HL-60 (cell line): ENCODE measurements at places on chromosomes 11 and 22.

DNA sequence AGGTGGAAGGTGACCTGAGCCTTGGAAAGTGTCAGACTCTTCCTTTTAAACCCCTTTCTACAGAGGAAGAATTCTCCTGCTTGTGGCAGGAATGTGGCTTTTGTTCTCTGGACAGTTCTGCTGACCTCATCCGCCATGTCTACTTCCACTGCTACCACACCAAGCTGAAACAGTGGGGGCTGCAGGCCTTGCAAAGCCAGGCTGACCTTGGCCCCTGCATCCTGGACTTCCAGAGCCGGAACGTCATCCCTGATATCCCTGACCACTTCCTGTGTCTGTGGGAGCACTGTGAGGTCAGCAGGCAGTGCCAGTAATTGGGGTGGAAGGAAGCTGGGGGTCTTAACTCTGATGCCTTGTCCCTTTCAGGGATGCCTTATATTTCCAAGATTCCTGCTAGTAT, 9.3 kb downstream of the HINFP start:
- no peak for DNase-seq

GRCh38 chr11:68447015-68447801, 13.3 kb upstream of the PPP6R3 start:
- peak; percentile 71 for DNase-seq

GRCh38 chr11:120538707-120539106, 27.2 kb downstream of the GRIK4 start:
- DNase-seq = no peak

- DNase-seq = no peak
Measured at GRCh38 chr11:26916805-26917204, 77.1 kb upstream of the FIBIN start.

DNA sequence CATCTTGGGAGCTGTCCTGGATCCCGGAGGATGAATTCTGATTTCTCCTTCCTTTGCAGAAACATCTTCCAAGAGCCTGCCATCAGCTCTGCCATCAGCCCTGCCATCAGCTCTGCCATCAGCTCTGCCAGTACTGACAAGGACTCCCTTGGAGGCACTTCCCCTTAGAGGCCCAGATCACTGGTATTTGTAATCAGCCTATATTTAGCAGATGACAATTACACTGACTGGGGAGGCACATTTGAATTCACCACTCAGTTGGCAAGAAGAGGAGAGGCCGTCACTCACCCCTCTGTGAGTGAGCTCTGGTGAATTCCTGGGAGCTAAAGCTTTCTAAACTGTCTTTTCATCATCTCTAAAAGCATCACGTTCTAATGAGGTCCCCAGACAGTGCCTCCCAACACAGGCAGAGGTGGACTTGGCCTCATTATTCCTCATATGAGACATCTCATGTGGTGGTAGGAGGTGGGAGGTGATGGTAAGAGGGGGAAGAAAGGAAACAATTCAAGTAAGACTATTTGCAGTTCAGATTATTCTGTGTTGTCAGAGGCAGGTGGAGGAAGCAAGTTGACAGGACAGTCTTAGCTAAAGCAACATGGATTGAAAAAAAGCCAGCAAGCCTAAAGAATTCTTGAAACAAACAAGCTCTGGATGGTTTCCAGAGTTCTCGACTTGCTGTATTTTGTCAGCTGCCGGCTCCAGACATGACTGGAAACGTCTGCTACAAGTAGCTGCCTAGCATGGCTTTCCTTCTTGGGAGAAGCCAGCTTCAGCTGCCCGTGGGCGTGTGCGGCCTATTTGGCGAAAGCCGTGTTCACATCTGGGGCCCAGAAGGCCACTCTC, 771.7 kb downstream of the TBC1D22A start:
- DNase-seq = no peak

DNA sequence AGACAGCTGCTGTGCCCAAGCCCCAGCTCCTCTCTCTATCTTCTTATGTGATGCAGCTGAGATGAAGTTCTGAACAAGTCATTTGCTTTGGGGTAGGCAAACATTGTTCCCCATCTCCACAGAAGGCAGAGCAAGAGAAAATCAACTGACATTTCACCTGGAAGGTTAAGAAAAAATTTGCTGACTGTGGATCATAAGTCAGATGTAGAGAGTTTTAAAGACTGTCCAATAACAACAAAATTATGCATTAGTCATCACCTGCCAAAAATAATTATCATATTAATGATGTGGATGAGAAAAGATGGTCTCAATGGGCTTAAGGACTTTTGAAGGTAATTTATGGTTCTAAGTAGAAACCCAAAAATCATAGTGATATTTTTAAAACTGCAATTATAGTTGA, 59.2 kb downstream of the KCNJ1 start:
- no peak for DNase-seq
